ENCODE measurements at places on chromosomes 6 and 20.

DNA sequence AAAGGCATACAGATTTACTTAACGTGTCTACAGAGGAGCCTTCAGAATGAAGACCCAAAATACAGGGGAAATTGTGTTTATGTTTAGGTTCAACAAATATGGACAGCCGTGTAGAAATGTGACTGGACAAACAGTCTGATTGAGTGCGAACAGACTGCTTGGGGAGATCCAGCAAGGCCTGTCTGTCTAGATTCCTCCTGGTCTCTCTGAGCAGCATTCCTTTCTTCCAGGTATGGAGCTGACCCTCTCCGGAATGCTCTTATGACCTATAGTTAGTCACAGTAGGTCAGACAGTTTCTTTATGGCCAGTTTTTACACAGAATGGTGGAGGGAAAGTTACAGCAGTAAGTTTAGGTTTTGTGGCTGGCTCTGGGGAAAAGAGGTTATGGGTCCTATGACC lies 9.0 kb downstream of the RIN2 start:
- DNase-seq = no peak

DNA sequence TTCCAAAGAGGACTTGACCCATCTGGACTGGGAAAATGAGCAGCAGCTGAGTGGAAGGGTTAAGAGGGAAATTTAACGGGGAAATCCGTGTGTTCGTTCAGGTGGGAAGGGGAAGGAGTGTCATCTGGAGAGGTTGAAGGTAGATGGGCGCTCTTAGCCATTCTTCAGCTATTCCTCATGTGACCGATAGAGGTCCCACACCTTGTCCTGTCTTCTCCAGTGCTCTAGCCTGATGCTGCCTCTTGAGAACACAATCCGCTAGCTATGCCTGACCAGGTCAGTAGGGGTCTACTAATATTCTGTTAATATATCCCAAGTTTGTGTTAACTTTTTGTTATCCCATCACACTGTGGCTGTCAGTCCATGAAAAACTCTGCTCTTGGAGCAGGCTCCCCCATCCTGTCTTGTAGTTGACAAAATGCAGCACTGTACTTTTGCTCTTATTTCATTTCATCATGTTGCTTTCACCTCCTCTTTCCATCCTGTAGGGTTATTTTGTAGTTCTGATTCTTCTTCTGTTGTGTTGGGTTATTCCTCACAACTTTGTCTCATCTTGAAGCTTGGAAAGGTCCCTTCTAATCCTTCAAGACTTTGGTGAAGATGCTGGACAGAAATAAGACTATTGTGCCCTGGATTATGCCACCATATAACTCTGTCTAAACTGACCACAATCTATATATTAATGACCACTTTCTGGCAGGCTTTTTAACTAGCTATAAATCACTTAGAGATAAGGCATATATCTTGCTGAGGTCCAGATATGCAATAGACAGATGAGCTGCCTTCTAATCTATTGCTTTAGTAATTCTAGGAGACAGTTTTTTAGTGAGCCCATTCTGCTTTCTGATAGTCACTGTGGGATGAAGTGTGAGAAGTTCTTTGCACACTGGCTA lies 123.4 kb upstream of the SUPT3H start:
- peak; percentile 30 for DNase-seq

DNA sequence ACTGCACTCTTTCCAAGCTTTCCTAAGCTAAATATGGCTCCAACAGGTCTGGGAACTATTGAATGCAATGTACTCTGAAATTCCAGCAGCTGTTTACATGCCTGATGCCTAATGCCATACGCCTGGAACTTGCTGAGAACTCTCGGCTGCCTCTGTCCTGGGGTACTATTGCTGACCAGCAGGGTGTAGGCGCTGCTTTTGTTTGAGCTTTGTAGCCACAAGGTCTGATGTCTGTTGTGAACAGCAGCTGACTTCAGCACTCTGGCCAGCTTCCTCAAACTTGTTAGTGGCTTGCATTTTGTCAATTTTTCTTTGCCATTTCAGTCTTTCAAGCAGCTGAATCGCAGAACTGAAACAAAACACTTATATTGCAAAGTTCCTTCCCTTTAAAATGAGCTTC lies 26.7 kb downstream of the SAYSD1 start:
- peak; percentile 75 for DNase-seq

- DNase-seq = no peak
Observed at GRCh38 chr20:36632147-36632486, 13.9 kb downstream of the SLA2 start.

DNA sequence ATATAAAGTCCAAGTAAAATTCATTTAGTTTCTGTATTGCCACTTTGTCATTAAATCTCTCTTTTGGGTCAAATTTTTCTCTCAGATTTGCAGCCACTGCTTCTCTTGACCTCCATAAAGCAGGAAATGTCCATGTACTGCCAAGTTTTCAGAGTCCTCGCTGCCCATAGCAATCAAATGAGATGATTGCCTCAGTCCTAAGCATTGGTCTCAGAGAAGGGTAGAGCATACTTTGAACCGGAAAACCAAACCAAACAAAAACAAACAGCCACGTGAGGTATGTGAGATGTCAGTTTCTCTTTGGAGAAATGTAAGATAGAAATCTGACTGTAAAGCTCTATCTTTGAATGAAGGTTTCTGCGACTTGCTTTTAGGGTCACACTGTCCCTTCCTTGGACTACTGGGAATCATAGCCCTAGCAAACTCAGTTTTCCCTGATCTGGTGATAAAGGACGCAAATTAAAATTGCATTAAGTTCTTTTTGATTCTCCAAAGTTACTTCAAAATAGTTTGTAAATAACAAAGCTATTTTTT lies 505.4 kb upstream of the CITED2 start:
- DNase-seq = no peak

Measured in WTC11 (cell line).